ENCODE measurements at places on chromosomes 1 and 21. TPM values are rescaled to one million over a fixed set of nuclear protein-coding genes. Genes with fewer than 3 reads are reported as not detected.

- no peak for DNase-seq
These were observed 28.2 kb upstream of the RPF1 start for GRCh38 chr1:84450910-84451309.

GRCh38 chr1:216936779-216937178 lies 213.6 kb upstream of the ESRRG start:
- DNase-seq = no peak

The TSPAN1 gene
- 3.0 TPM for total RNA-seq

The GJA5 gene
- total RNA-seq = 2.7 TPM

GRCh38 chr21:33428669-33429068 lies 25.5 kb downstream of the IFNGR2 start:
- no peak for DNase-seq

The ZMYM4 gene
- 38.7 TPM for total RNA-seq

GRCh38 chr1:234545517-234546386 lies 64.2 kb downstream of the IRF2BP2 start:
- DNase-seq = no peak

The TTC22 gene
- total RNA-seq = not detected

- DNase-seq = no peak
These were observed 94.7 kb upstream of the GADD45A start for GRCh38 chr1:67590329-67590728.

DNA sequence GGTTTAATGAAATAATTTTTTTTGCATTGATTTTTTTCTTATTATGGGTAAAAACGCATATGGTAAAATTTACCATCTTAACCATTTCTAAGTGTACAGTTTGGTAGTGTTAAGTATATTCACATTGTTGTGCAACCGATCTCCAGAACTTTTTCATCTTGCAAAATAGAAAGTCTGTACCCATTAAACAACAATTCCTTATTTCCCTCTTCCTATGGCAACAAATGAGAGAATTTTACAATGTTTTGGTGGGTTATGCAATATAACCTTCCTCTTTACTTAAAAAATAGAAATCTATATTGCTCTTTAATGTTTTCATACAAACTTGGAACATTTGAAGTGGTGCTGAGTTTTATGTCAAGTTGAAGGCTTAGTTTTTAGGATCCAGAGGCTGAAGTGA lies 26.6 kb downstream of the MAP3K7CL start:
- no peak for DNase-seq

The CHIT1 gene
- not detected for total RNA-seq

DNA sequence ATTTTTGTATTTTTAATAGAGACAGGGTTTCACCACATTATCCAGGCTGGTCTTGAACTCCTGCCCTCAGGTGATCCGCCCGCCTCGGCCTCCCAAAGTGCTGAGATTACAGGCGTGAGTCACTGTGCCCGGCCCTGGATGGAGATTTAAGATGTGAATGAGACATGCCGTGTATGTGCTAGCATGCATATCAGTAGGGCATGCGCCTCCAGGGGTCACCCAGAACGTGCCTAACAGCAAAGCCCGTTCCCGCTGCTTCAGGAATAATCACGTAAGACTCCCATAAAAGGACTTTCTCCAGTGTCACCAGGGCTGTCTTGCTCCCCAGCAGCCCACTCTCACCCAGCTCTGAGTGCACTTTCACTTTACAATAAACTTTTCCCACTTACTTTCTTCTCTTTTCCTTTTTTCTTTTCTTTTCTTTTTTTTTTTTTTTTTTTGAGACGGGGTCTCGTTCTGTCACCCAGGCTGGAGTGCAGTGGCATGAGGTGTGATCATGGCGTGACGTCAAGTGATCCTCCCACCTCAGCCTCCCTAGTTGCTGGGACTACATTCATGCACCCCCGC lies 46.9 kb upstream of the DISP3 start:
- no peak for DNase-seq

DNA sequence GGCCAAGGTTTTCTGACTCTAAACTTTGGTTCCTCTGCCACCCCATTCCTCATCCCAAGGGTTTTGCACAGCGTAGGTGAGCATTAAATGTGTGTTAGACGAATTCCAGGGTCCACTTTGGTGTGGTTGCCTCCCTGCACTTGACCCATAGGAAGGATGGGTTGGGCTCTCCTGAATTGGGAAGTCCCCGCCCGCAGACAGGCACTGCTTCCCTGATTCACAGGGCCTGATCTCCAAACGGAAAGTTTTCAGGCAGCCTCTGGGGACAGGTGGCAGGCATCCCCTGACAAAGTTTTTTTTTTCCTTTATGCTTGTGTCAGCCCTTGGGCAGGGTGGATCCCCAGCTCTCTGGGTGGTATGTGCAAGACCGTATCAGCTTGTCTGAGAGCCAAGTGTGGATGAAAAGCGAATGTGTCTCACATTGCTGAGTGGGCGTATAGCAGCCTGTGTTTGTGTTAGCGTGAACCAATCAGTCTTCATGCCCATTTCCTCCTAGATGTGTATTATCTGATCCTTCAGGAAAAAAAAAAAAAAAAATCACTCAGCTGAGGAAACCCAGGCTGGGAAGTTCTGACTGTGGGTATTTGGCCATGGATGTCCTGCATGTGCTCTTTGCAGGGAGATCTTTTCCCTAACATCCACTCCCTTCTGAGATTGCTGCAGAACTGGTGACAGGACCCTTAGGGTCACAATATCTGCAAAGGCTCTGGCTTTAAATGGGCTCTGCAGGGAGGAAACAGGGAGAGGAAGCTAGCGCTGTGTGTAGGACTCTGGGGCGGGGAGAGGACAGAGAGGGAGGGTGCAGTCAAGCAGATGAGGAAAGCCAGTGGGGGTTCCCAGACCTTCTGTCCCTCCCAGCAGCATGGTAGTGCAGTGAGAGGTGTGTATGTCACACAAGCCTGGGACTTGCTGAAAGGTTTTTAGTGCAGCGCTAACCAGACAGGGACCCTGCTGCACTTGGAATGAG lies 42.2 kb upstream of the TRABD2B start:
- no peak for DNase-seq

Data from tibial nerve (tissue), 4 donors.